ENCODE measurements at places on chromosomes 3 and 15.

DNA sequence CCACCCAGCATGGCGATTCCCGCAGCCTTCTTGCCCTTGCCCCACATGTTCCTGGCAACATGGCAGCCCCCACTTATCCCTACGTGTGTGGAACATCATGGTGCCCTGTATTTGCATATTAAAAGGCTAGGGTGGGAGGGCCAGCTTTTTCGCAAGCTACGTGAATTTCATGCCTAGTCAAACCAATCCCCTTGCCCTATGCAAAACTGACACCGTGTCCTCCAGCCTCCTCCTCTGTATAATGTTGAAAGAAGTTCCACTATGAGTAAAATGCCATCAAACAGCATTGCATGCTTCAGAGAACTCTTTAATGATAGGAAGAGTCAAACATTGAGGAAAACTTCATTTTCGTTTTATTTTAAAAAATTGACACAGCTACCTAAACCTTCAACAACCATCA lies 170.9 kb downstream of the IL1RAP start:
- no peak for DNase-seq

DNA sequence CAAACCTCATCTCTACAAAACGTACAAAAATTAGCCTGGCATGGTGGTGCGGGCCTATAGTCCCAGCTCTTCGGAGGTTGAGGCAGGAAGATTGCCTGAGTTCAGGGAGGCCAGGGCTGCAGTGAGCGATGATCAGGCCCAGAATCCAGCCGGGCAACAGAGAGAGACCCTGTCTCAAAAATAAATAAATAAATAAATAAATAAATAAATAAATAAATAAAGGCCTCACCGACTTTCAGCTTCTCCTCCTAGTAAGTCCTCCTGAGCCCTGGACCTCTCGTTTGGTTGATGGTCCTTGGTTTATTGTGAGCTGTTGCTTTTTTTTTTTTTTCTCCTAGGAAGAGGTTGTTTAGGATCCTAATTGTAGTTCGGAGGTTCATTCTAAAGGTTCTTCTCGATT lies 25.1 kb downstream of the WDR73 start:
- DNase-seq: no peak

GRCh38 chr15:22973286-22973685 lies 6.9 kb downstream of the CYFIP1 start:
- DNase-seq: no peak

DNA sequence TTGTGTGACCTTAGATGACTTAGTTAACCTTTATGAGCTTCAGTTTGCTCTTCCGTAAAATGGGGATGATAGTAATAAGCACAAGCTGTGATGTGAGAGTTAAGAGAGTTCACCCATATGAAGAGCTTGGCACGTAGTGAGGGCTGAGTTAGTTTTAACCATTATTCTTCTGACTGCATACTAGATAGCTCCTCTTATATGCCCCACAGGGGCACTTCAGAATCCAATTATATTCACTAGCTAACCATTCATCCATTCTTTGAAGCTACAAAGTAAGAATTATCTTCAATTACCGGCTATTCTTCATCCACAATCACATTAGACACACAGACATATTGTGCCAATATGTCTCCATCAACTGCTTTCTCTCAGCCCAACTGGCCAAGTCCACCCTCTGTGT lies 159.0 kb upstream of the STT3B start:
- no peak for DNase-seq

- no peak for DNase-seq
Measured at GRCh38 chr3:169152319-169152718, 511.2 kb downstream of the MECOM start.

GRCh38 chr3:197306374-197307086 lies 8.1 kb upstream of the DLG1 start:
- DNase-seq: no peak

- no peak for DNase-seq
Measured at GRCh38 chr15:57286446-57287122, 89.7 kb upstream of the CGNL1 start.

- no peak for DNase-seq
Measured at GRCh38 chr15:27527490-27528067, 556.6 kb downstream of the GABRG3 start.

DNA sequence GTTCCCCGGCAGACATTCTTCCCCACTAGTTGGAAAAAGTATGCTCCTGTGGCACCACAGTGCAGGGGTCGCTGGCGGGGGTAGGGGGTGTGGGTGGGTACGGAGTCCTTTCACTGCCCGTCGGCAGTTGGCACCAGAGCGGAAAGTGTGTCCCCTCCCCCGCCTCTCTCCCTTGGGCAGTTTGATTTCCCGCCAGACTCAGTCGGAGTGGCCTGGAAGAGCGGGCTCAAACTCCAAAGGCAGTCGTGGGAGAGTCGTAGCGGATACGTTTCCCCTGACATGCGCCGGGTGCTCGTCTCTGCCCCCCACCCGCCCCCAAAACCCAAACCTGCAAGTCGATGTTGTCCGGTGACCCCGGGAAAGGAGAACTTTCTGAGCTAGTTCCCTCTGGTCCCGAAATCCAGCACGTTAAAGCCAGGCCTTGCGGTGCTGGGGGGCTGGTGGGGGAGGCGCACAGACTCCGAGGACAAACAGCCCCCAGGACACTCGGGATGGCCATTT lies 4.4 kb upstream of the FOXB1 start:
- no peak for DNase-seq

GRCh38 chr3:131772269-131773026 lies 262.4 kb downstream of the CPNE4 start:
- no peak for DNase-seq

DNA sequence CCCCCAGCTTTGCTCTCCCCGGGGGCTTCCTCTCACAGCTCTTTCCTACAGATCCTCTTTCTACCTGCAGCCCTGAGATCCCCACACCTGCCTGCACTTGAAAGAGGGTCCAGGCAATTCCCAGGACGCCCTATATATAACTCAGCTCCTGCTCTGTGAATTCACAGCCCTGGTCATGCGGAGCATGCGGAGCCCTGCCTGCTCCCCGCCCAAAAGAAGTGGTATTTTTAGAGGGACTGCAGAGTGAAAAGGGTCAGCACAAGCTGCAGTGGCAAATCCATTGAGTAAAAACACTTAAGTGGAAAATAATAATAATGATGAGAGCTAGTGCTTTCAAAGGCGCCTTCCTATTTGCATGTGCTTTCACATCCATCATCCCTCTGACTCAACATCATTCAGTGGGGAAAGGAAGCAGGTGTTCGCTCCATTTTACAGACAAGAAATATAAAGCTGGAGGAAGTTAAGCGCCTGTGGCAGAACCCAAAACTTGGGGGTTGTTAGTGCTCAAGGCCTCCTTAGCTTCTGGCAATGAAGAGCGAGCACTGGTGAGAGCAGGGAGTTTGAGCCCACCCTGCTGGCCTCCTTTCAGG lies 76.3 kb upstream of the LIPC start:
- DNase-seq: no peak

DNA sequence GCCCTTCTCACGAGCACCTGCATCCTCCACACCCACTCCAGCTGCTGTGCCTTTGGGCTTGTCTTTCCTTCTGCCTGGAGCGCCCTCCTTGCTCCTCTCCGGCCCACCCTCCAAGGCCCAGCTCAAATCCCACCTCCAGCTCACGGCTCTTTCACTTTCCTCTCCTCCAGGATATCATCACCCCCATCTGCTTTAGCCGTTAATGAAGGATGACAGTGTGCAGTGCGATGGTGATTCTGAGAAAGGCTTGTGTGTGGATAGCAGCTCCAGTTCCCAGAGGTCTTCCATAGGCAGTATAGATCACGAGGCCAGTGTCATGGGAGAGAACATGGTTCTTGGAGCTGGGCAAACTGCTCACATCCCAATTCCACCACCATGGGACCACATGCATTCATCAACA lies 237.4 kb downstream of the TLE3 start:
- DNase-seq: no peak

- DNase-seq: no peak
Measured at GRCh38 chr15:90765966-90766365, 48.8 kb downstream of the BLM start.

DNA sequence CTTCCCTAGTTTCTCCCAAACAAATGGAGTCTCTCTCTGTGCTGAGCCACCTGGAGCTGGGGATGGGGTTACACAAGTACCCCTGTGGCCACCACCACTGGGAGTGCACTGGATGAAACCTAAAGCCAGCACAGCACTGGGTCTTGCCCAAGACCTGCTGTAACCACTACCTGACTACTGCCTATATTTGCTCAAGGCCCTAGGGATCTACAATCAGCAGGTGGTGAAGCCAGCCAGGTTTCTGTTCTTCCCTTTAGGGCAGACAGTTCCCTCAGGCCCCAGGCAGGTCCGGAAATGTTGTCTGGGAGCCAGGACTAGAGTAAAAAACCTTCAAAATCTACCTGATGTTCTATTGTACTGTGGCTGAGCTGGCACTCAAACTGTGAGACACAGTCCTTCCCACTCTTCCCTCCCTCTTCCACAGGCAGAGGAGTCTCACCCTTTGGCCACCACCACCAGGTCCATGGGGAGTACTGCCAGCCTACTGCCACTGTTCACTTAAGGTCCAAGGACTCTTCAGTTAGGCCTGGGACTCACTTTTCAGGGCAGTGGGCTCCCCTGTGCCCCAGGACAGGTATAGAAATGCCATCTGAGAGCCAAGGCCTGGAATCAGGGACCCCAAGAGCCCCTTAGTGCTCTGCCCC lies 23.8 kb downstream of the C3orf20 start:
- DNase-seq: no peak

DNA sequence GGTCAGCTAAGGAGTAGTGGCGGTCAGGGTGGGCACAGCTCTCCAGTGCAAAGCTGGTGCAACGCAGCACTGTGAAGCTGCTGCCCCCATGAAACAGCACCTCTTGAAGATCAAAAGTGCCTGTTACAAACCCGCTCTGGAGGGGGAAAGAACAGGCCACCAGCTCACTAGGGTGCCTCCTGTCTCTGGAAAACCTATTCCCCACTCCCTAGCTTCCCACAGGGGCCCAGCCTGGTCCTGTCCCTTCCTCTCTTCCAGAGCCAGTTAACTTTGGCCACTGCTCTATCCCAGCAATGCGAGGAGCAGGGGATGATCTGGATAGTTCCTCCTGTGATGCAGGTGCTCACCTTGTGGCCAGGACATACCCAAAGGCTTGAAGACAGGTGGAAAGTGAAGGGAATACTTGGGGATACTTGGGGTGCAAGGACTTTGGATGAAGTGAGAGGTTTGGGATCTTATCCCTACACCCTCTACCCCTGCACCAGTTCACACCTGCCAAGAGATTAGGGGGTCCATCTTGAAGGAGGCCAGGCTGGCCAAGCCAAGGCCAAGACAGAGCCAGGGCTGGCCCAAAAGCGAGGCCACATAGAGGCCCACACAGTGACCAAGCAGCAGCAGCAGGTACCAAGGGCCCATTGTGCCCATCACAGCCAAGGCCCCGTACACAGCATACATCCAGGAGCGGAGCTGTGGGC lies 4.2 kb downstream of the HHATL start:
- DNase-seq: no peak

- DNase-seq: no peak
Measured at GRCh38 chr15:68536331-68537095, 42.3 kb upstream of the CORO2B start.

- no peak for DNase-seq
Measured at GRCh38 chr3:126111566-126112475, 27.9 kb upstream of the SLC41A3 start.

- DNase-seq: no peak
Measured at GRCh38 chr3:126300761-126301481, 56.3 kb downstream of the KLF15 start.

GRCh38 chr15:90654233-90655136 lies 62.7 kb upstream of the BLM start:
- no peak for DNase-seq

GRCh38 chr3:52983828-52984227 lies 62.0 kb downstream of the SFMBT1 start:
- no peak for DNase-seq

DNA sequence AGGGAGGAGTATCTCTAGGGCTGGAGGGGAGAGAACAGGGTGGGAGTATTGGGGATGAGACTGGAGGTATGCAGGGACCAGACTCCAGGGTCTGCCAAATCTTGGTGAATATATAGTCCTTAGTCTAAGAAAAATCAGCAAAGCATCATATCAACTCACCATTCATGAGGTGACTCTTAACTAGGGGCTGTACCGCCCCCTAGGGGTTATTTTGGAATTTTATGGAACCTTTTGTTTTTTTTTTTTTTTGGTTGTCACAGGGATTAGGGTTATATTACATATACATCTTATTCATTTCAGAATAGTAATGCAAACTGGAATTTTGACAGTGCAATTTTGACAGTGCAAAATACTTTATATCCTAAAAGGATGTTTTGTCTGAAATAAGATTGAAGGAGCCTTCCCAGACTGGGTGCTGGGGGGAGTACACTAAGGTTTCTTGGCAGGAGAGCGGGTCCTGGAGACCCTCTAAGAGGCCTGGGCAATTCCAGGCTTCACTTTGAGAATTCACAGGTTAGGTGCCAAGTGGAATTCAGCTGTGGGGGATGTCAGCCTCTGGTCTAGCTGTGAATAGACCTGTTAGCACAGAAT lies 7.5 kb downstream of the CMTM7 start:
- no peak for DNase-seq

- no peak for DNase-seq
Measured at GRCh38 chr3:175716446-175716845, 857.3 kb downstream of the NAALADL2 start.

- DNase-seq: no peak
Measured at GRCh38 chr15:100766243-100767000, 113.2 kb upstream of the ALDH1A3 start.

DNA sequence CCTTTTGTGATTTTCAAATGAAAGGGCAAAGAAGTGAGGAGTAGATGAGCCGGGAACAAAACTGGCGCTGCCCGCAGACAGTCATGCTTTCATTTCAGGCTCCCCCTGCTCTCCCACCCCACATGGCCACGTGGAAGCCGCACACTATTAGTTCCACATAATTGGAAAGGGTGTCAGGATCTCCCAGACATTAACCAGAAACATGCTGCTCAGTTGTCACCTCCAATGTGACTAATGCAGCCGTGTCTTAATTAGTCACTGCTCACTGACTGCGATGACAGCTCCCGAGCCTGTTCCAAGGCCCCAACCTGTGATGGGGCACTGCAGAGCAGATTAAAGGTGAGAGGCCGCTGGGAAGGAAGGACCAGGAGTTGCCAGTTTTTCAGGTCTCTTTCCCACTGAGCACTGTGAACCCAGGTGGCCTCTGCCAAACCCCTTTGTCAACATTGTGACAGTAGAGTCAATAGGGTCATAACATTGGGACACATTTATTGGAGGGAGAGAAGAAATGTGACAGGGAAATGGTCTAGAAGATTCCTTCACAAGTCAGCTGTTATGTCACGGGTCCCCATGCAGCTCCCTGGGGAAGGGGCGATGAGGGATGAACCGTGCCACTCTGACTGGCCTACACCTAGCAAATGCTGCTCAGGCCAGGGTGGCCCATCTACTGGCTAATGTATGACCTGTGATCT lies 38.6 kb upstream of the SFMBT1 start:
- DNase-seq: no peak

GRCh38 chr3:183487896-183488295 lies 59.5 kb upstream of the MCF2L2 start:
- DNase-seq: no peak

GRCh38 chr15:81418891-81419290 lies 44.9 kb upstream of the TMC3 start:
- no peak for DNase-seq

DNA sequence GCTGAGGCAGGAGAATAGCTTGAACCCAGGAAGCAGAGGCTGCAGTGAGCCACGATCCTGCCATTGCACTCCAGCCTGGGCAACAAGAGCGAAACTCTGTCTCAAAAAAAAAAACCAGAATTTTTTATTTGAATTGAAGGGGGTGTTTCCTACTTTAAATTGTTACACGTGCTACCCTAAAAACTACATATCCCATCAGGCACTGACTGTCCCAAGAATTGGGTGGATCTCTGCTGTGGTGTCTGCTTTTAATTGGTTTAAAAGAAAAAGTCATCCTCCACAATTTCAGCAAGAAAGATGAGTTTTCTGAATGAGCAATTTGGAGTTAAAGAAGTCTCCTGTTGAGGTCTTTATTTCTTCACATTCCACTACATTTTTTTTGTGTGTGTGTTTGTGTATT lies 2.1 kb downstream of the PDIA3 start:
- no peak for DNase-seq

Measured in esophagus squamous epithelium (tissue), 5 donors.